Osteocyte (in vitro differentiated cells): ENCODE measurements at places on chromosomes 1 and 21. TPM values are rescaled to one million over a fixed set of nuclear protein-coding genes. Genes with fewer than 3 reads are reported as not detected.

- no peak overlapping the region for H3K27ac ChIP-seq
- H3K27me3 ChIP-seq = no peaks in the 10 kb centered on the region
- no peak overlapping the region for H3K4me3 ChIP-seq
- peaks cover 12% of the 10 kb centered on the region for H3K4me1 ChIP-seq
- peaks cover 2% of the 10 kb centered on the region for H3K36me3 ChIP-seq
These were observed 17.8 kb downstream of the AMPD2 start for GRCh38 chr1:109637446-109637845.

- no peak overlapping the region for H3K4me3 ChIP-seq
- H3K36me3 ChIP-seq = no peaks in the 10 kb centered on the region
- H3K27me3 ChIP-seq = peaks cover 7% of the 10 kb centered on the region
- no peak overlapping the region for H3K27ac ChIP-seq
These were observed 90.1 kb downstream of the OMA1 start for GRCh38 chr1:58456470-58456869.

GRCh38 chr21:32330784-32331311 lies 32.2 kb downstream of the MRAP start:
- peaks cover 16% of the 10 kb centered on the region for H3K4me1 ChIP-seq
- DNase-seq = no peak
- H3K27ac ChIP-seq = no peak overlapping the region
- H3K4me3 ChIP-seq = no peak overlapping the region
- peaks cover 65% of the 10 kb centered on the region for H3K36me3 ChIP-seq
- no peaks in the 10 kb centered on the region for H3K27me3 ChIP-seq

- no peak overlapping the region for H3K27ac ChIP-seq
- DNase-seq = no peak
- H3K36me3 ChIP-seq = peaks cover 58% of the 10 kb centered on the region
- H3K27me3 ChIP-seq = no peaks in the 10 kb centered on the region
These were observed 50.1 kb downstream of the VPS13D start for GRCh38 chr1:12279728-12280464.

- peaks cover 3% of the 10 kb centered on the region for H3K36me3 ChIP-seq
- peaks cover 39% of the 10 kb centered on the region for H3K4me1 ChIP-seq
- DNase-seq = no peak
- no peaks in the 10 kb centered on the region for H3K27me3 ChIP-seq
These were observed 174.4 kb upstream of the HMCN1 start for GRCh38 chr1:185559684-185560331.

Gene COL16A1
- 89.2 and 90.7 TPM in 2 replicates for total RNA-seq

DNA sequence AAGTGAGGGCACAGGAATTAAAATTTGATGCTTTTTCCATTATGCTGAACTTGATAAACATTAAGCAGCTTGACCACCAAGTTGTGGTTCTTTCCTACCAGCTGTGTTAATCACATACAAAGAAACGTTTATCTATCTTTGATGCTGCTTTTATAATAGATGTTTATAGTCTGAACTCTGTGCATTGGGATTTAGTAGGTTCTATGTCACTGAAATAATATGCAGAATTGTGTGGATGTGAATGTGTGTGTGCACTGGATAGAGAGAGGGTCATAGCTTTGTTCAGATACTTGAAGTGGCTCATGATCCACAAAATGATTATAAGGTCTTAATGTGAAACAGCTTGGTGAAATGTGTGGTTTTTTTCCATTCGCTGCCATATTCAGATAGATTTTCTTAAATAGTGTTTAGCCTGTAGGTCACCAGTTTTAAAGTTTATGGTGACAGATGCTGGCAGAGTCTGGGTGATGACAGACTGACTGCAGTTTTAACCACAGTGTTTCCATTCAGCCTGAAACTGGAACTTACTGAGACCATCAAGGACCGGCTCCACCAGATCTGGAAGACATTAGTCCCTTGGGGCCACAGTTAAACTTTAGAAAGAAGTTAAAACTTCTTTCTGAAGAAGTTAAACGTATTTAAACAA lies 10.2 kb downstream of the DDI2 start:
- peaks cover 35% of the 10 kb centered on the region for H3K36me3 ChIP-seq
- no peak for DNase-seq
- H3K4me3 ChIP-seq = no peak overlapping the region
- peaks cover 22% of the 10 kb centered on the region for H3K4me1 ChIP-seq
- no peaks in the 10 kb centered on the region for H3K27me3 ChIP-seq

Gene LAMB3
- total RNA-seq = 2.6 and 4.1 TPM in 2 replicates

Gene FCRL5
- total RNA-seq = not detected in 2 replicates

DNA sequence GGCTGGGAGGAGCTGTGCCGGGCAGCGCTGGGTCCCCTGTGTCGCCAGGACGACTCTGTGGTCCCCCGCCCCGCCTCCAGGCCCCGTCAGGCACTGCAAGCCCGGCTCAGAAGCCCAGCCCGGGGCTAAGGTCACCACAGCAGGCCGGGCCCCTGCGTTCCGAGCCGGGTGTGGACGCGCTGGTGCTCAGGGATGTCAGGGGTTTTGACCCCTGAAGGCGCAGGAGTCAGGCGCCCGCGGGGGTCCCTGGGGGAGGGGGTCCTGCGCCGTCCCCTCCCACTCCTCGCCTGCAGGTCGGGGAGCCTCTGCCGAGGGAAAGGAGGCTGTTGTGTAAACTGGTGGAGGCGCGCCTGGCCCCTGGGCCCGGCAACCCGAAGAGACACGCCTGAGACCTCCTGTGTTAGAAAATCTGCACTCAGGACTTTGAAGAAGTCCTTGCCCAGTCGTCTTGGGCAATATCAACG lies 23.7 kb upstream of the TMEM54 start:
- no peak for DNase-seq
- peaks cover 17% of the 10 kb centered on the region for H3K4me1 ChIP-seq
- H3K4me3 ChIP-seq = no peak overlapping the region
- no peak overlapping the region for H3K27ac ChIP-seq
